SW 1271 (cell line): ENCODE measurements at places on chromosomes 5 and 9.

DNA sequence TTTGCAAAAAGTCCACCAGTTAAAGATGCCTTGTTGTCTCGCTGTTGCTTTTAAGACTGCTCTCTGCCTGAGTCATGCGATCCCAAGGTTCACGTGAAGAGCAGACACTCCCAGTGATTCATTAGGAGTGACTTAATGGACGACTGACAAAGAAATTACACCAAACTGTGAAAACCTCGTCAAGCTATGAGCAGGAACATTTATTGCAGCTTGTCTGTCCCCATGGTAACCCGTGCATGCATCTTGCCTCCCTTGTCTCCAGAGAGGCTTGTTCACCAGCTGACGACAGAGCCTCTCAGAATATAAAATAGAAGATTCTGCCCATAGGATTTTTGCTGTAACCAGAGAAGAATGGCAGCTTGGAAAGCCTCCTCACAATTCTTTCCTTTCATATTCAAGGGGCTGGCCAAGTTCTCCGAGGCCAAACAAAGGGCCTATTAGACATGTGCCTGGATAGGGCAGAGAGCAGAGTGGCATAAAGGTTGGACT lies 352.7 kb downstream of the SPOCK1 start:
- no peak for DNase-seq

DNA sequence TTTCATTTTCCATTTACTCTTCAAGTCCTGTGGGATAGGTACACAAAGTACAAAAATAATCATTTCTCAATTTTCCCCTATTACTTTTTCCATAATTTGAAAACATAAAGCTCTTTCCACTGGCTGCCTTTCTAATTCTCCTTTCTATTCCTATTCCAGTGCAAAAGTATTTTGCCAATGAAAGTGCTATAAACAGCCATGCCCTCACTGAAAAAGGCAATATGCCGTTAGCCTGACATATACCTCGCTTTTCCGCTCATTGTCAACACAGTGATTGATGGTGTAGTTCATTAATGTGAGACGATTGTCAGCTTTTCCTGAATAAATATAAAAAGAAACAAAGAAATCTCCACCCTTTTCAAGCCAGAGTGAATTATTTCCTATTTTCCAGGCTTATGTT lies 97.5 kb downstream of the EBF1 start:
- DNase-seq = no peak

- DNase-seq = no peak
Observed at GRCh38 chr9:93120846-93121315, 13.2 kb downstream of the NINJ1 start.

- no peak for DNase-seq
Observed at GRCh38 chr9:124458441-124458840, 8.2 kb downstream of the ADGRD2 start.

GRCh38 chr5:77175231-77175630 lies 35.2 kb upstream of the PDE8B start:
- no peak for DNase-seq

DNA sequence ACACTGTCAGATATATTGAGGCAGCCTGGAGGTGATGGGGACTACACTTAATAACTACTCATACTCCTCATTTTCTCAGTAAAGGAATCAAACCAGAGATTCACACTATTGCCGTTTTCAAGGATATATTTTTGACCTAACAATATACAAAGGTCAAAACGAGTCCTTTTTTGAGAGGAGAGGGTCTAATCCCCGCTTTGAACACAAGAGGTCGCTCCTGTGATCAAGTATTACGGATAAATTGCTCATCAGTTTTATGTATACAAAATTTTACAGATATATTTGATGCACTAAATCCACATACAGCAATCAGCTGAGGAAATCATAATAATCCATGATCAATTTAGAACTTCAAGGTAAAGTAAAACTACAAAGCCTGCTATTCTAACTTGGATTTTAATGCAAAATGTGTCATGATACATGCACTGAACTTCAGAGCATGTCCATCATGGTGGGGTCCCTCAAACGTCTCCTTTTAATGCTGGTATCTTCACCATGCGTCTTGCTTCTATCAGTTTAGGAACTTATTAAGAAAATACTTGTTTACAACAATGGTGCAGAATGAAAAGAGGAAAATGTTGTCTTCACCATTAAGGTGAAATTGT lies 2.5 kb upstream of the ISL1 start:
- no peak for DNase-seq

- no peak for DNase-seq
Observed at GRCh38 chr5:135714126-135714894, 120.2 kb upstream of the SLC25A48 start.

DNA sequence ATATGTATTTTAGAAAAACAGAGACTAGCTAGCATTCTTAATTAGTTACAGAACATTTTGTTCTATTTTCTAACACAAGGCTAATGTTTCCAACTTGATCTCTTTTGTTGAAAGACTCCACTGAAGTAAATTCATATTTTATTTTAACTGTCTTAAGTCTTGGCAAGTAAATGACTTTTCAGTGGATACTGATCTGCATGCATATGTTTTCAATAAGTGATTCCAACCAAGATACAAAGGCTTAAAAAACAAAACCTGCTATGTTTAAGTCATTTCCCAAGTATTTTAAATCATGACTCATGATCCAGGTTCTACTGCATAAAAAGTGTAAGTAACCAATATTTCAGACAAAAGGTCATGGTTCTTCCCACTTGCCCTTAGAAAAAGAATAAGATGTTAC lies 5.7 kb downstream of the CDO1 start:
- no peak for DNase-seq

GRCh38 chr5:77015938-77016569 lies 14.2 kb upstream of the AGGF1 start:
- no peak for DNase-seq

DNA sequence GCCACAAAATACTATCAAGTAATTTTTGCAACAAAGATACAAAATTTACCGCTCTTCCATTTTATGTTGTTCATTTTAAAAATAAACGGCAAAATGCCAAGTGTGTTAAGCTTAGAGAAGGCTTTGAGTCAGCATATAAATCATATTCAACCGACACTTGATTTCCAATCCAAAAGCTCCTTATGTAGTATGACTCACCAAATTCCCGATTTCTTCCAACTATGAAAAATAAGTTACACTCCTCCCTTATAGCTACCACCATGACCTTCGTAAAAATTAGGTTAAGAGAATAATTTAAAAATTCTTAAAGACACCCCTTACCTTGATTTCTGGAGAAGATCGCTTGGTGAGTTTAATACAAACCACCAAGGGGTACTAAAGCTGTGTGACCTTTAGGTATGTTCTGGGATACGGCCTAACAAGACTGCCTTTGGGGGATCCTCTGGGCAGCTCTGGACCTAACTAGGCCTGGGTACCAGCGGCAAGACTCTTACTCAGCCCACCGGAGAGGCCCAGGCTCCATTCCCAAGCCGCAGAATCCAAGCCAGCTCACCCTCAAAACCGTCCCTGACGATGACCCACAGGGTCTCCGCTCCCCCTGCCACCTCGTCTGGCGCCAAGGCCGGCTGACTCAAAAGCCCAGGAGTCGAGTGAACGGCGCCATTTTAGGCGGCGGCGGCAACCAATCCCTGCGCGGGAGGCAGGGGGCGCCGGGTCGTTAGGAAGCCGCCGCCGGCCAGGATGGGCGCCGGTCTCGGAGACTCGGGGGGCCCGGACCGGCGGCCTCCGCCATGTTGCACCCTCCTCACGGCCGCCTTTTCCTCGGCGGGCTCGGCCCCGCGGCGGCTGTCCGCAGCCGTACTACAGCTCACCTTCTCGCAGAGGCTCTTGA lies 739 bp downstream of the PPP2CA start:
- peak; percentile 70 for DNase-seq

- DNase-seq = no peak
Observed at GRCh38 chr9:135116881-135117280, 29.4 kb downstream of the OLFM1 start.

DNA sequence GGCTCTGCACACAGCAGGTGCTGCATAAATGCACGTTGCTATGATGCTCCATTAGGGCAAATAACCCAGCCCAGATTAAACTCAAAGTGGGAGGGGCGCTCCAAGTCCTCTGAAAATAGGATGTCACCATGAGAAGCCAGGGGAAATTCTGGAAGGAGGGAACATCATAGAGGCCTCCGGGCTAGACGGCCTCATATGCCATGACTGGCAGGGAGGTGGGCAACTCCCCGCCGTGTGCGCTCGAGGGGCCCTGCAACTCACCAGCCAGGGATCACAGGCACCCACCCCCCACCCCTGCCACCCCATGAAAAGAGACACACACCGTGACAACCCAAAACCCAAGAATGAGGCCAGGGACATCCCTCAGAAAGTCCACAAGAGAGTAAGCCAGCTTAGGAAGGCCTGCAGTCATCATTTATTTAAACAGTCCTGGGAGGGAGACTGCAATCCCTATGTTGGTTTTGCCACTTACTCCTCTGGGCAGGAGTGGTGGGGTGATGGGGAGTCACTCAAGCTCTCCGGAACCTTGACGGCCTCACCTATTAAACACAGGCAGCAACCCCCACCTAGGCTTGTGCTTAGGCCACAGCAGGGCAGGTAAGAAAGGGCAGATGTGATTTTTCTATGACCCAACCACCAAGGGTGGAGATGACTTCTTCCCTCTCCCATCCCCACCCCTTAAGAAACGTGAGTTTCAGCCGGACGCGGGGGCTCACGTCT lies 4.0 kb downstream of the VAV2 start:
- DNase-seq = no peak

DNA sequence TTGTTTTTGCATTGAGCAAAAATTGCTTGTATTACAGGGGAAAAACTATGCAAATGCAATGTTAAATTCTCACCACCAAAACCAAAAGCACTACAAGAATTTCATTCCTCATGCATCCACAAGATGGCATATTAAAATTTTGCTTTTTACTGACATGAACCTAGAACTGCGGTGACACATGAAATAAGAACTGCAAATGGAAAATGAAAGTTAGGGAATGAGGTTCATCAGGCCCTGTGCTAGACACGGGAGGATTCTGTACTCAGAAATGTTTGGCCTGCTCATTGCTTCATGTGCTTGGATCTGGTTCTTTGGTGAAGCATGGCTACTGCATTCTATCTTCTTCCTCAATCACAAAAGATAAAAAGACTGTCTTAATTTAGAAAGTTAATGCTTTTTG lies 9.1 kb upstream of the RFK start:
- DNase-seq = peak; percentile 29

- DNase-seq = no peak
Observed at GRCh38 chr5:77921094-77921768, 145.1 kb upstream of the TBCA start.

DNA sequence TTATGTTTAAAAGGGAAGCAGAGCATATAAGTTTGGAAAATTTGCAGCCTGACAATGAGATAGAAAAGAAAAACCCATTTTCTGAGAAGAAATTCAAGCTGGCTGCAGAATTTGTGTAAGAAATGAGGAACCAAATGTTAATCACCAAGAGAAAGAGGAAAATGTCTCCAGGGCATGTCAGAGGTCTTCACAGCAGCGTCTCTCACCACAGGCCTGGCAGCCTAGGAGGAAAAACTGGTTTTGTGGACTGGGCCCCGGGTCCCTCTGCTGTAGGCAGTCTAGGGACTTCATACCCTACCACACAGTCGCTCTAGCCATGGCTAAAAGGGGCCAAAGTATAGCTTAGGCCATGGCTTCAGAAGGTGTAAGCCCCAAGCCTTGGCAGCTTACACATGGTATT lies 32.1 kb upstream of the HSD17B4 start:
- no peak for DNase-seq

GRCh38 chr9:3534614-3535404 lies 9.0 kb upstream of the RFX3 start:
- DNase-seq = no peak

GRCh38 chr9:75116306-75116705 lies 28.0 kb downstream of the OSTF1 start:
- no peak for DNase-seq

DNA sequence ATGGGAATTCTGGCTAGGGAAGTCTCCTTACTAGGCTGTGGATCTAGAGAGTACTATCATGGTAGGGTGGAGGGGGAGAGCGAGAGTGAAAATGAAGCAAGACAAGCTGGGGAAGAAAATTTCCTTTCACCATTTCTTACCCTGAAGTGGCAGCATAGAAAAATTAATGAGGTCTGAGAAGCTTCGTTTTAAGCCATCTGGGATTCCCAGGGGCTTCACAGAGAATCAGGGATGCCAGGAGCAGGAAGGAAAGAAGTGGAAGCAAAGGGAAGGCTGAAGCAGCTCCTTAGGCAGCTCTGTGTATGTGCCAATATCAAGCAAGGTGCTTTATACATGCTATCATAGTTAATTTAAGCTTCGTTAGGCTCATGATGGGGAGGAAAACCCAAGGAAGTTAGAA lies 169.9 kb downstream of the ZSWIM6 start:
- no peak for DNase-seq

GRCh38 chr5:154603953-154604679 lies 126.1 kb upstream of the HAND1 start:
- no peak for DNase-seq

- peak; percentile 31 for DNase-seq
Observed at GRCh38 chr9:134502809-134503211, 138.8 kb upstream of the COL5A1 start.

- DNase-seq = no peak
Observed at GRCh38 chr5:141431286-141431685, 979 bp downstream of the PCDHGA12 start.

- DNase-seq = no peak
Observed at GRCh38 chr5:68740226-68740910, 353.4 kb upstream of the SLC30A5 start.

DNA sequence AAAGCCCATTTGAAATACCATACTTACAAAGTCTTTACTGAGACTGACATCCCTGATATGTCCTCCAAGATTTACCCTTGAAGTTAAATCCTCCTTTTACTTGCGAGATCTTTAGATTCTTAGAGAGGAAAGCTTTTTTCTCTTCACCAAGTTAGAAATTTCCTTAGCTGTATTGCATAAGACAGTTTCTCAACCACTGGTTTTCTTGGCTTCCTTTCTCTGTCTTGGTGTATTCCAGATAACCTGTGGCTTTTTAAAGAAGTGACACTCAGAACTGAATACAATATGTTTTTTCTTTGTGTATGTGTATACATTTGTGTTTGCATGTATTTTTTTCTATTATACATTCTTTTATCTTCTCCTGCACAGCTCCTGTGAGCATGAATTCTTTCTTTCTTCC lies 65.0 kb downstream of the SNCAIP start:
- no peak for DNase-seq

GRCh38 chr5:40518485-40518917 lies 161.2 kb upstream of the PTGER4 start:
- DNase-seq = no peak

DNA sequence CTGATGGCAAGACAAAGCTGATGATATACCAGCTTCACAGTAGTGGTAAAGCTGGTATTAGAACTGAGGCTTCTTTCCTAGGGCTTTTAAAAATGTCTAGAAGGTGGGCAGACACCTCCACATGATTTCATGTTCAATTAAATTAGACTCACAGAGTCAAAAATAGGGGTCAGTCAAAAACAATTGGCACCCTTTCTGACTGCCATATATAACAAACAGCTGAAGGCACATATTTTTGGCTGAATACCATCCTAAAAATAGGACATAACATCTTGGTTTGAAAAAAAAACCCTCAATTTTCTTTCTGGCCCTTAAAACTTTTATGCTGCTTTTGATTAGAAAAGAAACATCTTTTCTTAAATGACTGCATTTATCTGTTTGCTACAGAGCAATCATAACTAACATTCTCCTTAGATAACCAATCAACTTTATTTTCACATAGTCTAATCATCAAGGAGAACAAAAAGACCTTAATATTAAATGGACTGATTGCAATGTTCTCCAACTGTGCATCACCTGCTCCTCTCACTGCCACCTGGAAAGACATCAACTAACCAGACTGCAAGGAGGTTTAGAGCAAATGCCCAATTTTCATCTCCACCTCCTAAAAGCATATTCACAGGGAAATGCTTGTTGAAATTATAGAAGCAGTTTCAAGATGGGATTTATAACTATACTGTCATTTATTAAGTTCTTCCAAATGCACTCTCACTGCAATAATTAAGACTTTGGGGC lies 3.2 kb downstream of the SGTB start:
- DNase-seq = no peak
